NCI-H187 treated with DMSO at 0.1 percent for 48 hours (cell line): ENCODE measurements at places on chromosomes 11 and 22.

DNA sequence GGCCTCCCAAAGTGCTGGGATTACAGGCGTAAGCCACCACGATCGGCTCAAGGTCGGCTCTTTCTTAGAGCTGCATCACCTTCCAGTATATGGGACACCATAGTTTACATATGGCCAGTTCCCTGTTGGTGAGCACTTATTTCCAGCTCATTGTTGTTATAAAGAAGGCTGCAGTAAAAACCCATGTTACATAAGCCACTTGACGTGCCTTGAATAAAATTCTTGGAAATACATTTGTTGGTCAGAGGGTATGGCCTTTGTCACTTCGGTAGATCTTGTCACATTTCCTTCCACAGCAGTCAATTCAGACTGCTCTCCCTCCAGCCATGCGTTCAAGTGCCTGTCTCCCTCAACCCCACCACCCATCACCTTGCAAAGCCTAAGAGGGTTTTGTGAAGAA lies 92.9 kb downstream of the PRR5L start:
- DNase-seq = no peak

GRCh38 chr11:70302419-70302752 lies 31.9 kb downstream of the PPFIA1 start:
- DNase-seq = no peak

DNA sequence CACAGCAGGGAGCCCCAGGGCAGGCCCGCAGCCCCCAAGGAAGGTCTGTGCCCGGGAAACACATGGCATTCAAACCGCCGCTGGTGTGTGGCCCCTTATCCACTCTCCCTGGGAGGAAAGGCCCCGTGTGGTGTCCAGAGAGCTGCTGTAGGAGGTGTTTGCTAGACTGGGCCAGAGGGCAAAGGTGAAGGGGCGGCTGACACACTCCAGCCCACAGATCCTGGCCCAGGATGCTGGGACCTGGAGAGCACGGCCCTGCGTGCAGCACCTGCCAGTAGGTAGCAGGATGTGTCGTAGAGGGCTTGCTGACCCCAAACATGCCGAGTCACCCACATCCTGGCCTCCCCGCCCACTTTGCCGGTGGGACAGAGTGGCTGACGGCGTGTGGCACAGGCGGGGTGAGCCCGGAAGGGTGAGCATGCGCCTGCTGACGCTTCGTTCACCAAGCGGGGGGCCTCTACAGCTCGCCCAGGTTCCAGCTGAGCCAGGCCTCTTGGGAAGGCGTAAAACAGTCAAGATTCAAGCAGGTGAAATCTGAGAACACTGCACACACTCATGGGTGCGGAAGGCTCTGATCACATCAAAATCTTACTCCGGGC lies 11.0 kb downstream of the OSBPL5 start:
- DNase-seq = no peak

GRCh38 chr11:62546244-62546928 lies at the start of gene AHNAK:
Gene AHNAK, minus strand, starts transcription at chr11:62546806. Its CDS starts 10,708 bp downstream, at chr11:62536098.
- no peak for DNase-seq

DNA sequence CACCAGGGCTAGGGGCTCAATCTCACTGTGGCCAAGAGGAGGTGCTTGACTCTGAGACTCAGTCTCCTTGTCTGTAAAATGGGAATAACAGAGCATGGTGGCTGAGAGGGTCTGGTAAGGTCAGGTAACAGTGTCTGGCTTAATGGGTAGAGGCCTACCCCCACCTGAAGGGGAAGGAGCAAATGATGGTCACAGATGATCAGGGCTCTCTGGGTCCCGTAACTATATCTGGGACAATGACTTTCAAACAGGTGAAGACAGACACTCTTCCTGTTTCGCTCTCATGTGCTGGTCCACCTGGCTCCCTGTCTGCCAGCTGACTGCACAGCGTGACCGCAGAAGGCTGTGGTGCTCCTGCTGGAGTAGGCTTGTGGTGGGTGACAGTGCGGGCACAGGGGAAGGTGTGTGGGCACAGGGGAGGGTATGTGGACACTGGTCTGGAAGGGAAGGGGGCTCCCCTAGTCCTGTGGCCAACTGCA lies 4.0 kb downstream of the A4GALT start:
- DNase-seq = peak; percentile 1

DNA sequence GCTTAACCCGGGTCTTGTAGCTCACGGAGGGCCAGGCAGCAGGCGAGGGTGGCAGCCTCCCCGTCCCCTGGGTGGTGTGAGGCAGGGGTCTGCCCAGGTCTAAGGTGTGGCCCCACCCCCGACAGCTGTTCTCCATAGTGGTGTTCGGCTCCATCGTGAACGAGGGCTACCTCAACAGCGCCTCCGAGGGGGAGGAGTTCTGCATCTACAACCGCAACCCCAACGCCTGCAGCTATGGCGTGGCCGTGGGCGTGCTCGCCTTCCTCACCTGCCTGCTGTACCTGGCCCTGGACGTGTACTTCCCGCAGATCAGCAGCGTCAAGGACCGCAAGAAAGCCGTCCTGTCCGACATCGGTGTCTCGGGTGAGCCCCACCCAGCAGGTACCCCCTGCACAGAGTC lies 24.4 kb downstream of the SYNGR1 start:
- no peak for DNase-seq

- DNase-seq = peak; percentile 65
These were observed 448.3 kb upstream of the DDI1 start for GRCh38 chr11:103587901-103588788.

GRCh38 chr11:75507571-75507970 lies 18.2 kb downstream of the GDPD5 start:
- no peak for DNase-seq

- no peak for DNase-seq
These were observed 1.1 kb downstream of the TAF1D start for GRCh38 chr11:93740031-93740729.

DNA sequence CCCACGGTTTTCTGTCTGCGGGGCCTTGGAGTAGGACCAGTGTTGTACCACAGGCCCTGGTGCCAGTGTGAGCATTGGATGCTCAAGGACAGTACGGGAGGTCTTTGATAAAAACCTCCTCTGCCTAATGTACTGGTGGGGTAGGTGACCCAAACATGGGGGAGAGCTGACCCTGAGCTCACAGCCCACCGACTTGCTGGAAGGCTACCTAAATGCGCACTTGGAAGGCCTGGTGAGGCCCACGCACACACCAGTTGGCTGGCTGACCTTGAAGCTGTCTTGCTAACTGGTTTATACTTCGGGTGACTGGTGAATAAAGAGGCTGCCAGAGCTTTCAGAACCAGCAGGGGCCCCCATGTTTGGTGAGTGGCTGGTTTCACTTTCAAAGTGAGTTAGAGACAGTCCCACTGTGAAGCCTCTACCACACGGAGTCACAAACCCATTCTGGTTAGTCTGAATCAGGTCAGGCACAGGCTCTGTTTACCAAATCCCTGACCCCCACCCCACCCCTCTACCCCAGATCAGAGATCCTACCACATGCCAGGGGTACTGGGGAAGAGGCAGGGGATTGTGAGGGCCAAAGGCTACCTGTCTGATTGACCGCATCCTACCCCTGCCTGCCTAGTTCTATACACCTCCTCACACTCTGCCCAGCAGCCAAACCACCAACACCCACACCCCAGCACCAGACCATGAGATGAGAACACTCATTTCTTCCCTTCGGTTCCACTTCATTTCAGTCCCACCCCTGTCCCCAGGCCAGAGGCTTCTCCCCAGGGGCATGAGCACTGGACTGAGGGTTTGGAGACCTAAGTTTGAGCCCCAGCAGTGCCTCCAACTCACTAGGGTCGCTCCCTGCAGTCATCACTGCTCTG lies 12.7 kb upstream of the IL2RB start:
- DNase-seq = no peak

GRCh38 chr22:47793304-47794101 lies 1031.1 kb downstream of the TBC1D22A start:
- DNase-seq = no peak

DNA sequence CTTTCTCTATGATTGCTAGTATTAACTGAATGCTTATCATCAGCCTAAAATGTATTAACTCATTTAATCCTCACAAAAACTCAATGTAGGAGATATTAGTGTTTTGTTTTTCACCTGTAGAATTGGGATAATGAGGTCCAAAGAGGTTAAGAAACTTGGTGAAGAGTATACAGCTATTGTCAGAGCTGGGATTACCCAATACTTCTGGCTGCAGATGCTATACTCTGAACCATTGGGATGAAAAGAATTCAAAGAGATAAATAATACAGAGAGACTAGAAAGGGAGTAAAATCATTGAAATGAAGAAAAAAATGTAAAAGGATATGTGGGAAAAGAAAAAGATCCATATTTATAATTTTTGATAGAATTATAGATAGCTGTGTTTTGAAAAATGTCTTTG lies 137.1 kb downstream of the TRPC6 start:
- no peak for DNase-seq

DNA sequence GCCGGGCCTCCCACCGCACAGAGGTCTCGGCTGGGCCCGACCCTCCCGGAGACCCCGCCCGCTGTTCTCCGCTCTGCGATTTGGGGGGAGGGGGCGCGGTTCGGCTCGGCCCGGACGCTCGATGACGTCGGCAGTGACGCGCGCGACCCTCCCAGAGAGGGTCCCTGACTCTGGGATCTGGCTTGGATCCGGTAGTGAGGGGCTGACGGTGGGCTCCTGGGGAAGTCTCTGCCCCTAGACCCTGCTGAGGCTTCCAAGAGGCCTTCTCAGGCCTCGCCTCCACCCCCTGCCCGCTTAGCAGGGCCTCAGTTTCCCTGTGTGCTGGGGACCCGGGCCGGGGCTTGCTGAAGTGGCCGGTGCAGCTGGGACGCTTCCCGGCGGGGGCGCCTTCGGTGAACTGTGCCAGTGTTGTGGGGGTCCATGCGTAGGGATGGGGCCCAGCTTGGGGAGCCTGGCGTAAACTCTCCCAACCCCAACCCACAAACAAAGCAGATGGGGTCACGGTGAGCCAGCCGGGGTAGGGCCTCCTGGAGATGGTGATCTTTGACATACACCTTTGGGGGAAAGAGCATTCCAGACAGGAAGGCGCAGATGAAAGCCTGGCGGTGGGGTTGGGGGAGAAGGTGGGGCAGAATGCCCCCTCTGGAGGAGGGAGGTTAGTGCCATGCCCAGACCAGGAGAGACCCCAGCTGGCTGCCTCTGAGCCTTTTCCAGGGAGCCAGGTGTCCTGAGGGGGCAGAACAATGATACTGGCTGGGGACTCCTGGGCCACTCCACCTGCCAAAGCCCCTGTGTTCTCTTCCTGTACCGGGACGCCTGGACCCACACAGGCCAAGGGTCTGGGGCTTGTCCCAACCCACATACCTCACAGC lies 1.0 kb downstream of the B4GALNT4 start:
- no peak for DNase-seq

GRCh38 chr11:93274851-93275250 lies 55.7 kb upstream of the DEUP1 start:
- no peak for DNase-seq

GRCh38 chr11:7520011-7520942 lies 6.5 kb downstream of the PPFIBP2 start:
- no peak for DNase-seq

DNA sequence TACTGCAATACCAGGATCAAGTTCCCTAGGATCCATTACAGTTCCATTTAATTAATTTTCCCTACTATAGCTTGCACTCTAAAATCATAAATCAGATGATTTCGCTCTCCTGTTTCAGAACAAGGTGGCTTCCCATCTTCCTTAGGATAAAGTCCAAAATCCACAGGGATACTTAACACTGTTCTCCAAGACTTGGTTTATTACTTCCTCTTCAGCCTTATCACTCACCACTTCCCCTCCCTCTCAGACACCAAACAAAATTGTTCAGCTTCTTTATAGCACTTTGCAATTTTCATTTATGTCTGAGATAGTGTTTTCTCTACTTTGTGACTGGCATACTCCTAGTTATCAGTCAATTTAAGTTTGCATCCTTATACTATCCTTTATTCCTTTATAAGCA lies 124.6 kb downstream of the GRIA4 start:
- no peak for DNase-seq

DNA sequence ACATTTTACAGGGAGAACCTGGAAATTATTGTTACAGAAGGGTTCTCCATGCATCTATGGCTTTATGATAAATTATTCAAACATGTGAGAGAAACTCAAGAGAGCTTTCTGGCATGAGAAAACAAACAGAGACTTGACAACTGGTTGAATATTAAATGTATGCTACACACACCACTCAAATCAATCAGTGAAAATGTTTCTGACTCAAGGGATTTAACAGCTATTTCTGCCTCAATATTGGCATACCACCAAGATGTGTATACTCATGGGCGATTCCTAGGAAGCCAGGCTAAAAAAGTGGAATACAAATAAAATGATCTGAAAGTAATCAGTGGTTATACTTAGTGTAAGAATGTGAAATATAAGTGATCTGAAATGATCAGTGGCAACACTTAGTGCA lies 15.8 kb upstream of the OR51T1 start:
- DNase-seq = no peak

GRCh38 chr11:126585774-126586491 lies 230.4 kb downstream of the ST3GAL4 start:
- peak; percentile 75 for DNase-seq

GRCh38 chr11:22467248-22467647 lies 129.1 kb downstream of the SLC17A6 start:
- DNase-seq = no peak

GRCh38 chr11:84056653-84057376 lies 770.6 kb upstream of the CCDC90B start:
- no peak for DNase-seq

GRCh38 chr22:35686298-35686697 lies 31.4 kb upstream of the APOL5 start:
- no peak for DNase-seq

DNA sequence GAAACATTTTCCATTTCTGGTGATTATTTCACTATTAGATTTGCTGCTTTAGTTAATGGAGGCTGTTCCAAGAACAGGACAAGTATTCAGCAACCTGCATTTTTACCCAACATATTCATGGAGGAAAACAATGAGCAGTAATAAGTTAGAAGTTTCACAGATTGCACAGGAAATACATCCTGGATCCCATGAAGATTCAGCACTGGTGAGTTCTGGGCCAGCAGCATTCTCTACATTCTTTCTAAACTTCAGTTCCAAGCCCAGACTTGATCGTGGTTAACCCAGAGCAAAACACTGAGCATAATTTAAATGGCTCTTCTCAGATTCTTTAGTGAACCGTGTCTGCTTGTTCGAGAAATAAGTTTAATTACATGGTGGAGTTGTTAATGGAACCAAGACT lies 3.8 kb downstream of the FJX1 start:
- DNase-seq = no peak

DNA sequence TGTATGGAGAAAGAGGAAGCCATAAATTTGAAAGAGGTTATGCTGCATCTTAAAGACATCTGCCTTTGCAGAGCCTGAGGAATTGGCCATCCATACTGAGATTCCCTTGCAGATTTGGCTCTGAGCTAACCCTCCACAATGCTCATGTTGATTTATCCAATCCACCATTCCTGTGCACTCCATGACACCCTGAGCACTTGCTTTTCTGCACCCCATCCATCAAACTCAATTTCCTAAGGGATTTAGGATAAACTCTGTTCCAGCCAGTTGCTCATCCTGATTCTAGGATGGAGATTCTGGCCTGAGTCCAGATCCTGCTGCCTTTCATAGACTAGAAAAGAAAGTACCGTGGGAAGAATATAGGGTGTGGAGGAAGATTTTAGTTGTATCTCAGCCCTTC lies 379.2 kb upstream of the LARGE1 start:
- no peak for DNase-seq
